ENCODE measurements at places on chromosomes 3 and 15.

- no peak for DNase-seq
Observed at GRCh38 chr3:15310491-15311370, 21.7 kb downstream of the SH3BP5 start.

DNA sequence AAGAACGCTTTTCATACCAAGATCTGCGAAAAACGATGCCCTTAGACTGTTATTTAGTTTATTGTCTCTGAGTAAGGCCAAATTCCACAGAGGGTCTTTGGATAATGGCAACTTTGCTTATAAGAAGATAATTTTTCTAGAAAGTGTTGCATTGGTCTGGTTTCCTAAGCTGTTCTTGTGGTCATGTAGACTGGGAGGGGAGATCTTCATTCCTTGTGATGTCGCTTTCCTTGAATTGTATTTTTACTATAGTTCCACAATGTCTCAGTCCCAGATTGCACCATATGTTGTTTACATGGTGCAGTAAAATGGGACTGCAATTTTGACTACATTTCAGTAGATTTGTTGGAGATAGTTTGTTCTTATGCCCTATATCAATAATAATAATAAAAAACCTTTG, 28.8 kb upstream of the ST3GAL6 start:
- peak; percentile 13 for DNase-seq

DNA sequence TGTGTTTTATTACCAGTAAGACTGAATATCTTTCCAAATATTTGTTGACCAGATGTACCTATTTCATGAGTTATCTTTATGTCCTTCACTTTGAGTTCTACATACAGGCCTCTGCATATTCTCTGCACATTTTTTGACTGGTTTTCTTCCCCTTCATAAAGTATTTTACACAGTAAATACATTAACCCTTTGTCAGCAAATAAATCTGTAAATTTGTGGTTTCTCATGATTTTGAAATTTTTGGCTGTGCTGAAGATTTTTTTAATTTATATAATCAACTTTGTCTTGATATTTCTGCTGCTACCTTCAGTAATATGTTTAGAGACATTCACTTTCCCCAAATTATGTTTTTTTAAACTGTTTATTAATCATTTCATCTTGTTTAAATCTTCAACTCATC, 50.5 kb downstream of the WNT5A start:
- DNase-seq = no peak

- no peak for DNase-seq
Observed at GRCh38 chr3:194035406-194036138, 100.4 kb upstream of the HES1 start.

DNA sequence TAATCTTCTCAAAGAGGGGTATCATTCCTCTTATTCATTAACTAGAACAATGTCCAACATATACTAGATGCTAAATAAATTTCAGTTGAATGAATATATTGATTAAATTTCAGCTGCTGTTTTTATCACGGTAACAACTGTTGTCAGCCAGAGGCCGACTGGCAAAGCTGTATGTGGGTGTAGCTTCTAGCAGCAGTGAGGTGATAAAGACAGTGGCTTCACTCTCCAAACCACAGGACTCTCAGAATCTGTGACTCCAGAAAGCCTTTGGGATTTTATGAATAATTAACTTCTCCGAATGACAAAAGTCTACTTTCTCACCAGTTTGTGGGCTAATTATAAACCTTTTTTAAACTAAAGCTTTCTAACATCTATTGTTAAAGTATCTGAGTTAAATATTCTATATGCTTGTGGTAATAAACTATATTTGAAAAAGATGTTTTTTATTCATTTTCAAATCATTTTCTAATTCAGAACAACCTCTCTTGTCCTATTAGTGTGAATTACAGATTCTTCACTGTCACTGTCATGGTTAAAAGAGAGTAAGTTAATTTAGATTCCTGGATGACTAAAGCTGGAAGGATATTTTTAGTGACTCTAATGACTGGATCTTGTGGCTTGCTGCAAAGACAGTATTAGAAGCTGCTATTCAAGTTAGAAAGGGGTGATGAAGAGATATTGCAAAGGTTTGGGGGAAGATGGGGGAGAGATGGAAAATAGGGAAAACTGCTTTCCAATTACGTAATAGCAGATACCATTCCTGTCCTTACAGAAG, 796.4 kb upstream of the ARPP21 start:
- no peak for DNase-seq

DNA sequence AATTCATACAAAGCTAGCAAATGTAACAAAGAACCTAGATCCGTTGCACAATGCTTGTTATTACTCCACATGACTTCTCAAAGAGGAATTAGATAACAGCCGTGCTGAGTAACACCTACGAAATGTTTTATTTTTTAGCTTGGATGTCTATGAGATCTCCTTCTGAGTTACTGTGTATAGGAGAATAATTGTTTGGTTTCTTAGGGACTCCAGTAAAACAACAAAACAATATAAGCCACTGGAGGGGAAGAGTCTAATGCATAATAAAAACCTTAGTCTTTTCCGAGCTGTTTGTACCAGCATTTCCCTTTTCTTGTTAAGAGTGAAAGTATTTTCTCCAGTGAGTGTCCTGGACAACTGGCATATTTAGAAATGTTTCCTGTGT, 15.6 kb downstream of the SNAP23 start:
- peak; percentile 46 for DNase-seq

DNA sequence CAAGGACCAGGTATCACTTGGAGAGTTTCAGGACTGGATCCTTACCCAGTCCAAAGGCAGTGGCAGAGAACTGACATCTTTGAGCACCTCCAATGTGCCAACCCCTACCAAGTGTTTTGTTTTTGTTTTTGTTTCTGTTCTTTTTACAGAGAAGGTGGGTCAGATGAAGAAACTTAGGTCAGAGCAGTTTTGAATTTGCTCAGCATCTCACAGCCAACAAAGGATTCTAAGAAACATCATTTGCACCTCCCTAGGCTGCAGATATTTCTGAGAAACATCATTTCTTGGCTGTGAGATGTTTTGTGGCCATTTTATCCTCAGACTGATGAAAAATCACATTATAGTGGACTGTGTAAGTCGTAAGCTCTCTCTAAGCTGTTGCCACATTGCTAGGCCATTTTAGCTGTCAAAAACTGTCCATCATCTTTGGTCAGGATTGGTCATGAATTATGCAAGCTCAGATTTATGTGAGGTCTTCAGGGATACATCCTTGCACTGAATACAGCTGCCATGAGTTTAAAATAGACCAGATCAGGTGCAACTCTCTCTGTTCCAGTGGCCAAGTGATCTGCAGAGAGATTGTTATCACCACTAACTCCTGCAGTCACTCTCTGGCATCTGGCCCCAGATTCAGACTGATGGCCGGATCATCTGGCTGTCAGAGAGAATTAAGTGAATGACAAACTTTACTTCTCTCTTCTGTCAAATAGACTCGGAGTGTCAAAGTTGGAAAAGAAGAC, 341.5 kb downstream of the EPHB1 start:
- DNase-seq = no peak

GRCh38 chr3:158159714-158160113, 49.8 kb downstream of the RSRC1 start:
- no peak for DNase-seq
